ENCODE measurements at places on chromosomes 6 and 20.

DNA sequence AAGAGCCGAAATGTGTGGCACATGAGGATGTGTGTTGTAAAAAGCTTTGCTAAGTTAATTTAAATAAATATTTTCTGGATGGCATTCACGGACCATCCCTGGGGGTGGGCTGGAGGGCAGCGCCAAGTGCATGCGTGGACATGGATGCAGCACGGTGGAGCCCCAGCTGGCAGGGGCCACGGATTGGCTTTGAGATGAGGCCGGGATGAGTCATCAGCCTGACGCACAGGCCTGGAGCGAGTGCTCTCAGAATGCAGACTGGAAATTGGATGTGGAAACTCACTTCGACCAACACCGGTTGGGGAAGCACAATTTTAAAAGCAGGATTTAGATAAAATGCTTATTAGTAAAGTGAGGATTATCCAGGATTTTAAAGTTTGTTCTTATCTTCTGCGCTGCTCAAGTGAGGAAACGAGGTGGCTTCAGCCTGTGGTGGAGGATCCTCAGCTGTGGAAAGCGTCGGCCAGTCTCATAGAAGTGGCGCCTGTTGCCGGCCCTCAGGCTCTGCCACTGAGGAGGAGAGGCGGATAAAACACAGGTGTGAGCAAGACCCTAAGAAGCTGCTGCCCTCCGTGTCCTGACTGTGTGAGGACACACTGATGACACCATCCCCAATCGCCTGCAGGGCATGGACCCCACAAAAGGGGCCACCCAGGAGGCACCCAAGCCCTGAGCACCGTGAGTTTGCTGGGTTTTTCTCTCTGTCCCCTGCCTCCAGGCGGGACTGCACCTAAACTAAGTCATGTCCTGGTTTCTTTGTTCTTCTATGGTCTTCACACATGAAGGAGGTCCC, 279.7 kb downstream of the CDH4 start:
- no peak for DNase-seq

- no peak for DNase-seq
Observed at GRCh38 chr6:56833127-56833791, 121.6 kb upstream of the BEND6 start.

DNA sequence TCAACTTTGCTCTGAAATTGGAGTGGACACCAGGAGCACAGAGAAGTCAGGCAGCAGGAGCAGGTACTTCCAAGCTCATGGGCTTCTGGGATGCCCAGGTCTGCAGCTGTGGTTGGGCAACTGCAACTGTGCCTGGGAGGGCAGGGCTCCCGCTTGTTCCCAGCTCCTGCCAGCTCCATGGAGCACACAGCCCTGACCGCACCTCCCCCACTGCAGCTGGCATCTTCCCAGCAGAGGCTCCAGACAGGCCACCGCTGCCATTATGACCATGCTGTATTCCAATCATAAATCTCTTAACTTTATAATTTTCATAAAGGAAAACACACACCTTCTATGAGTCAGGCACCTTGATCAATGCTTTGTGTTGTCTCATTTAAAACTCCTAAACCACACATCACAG, 36.9 kb downstream of the STK38 start:
- DNase-seq = no peak

GRCh38 chr6:160005861-160006540, 37.1 kb downstream of the IGF2R start:
- no peak for DNase-seq

GRCh38 chr6:12343440-12344162, 53.4 kb downstream of the EDN1 start:
- DNase-seq = peak; percentile 62

DNA sequence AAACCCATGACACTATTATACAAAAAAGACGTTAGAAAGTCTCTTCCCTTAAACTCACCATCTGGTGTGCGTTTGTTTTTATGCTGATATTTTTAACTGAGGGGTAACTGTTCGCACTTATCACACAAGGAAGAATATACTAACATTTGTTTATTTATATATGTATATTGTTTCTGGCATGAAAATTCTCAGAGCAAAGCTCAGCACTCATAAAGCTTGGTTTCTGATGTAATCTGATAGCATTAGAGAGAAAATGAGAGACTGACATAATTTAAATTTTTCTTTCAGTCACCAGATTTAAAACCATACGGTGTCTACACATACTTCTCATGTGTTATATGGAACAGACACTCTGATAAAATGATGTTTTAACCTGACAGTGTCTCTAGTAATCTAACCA, 6.9 kb downstream of the BLOC1S5 start:
- DNase-seq = no peak

GRCh38 chr6:157029980-157030690, 253.0 kb downstream of the ARID1B start:
- DNase-seq = no peak

- DNase-seq = no peak
Observed at GRCh38 chr6:21712213-21712612, 118.7 kb downstream of the SOX4 start.

GRCh38 chr20:47642118-47642517, 140.4 kb downstream of the NCOA3 start:
- DNase-seq = no peak

DNA sequence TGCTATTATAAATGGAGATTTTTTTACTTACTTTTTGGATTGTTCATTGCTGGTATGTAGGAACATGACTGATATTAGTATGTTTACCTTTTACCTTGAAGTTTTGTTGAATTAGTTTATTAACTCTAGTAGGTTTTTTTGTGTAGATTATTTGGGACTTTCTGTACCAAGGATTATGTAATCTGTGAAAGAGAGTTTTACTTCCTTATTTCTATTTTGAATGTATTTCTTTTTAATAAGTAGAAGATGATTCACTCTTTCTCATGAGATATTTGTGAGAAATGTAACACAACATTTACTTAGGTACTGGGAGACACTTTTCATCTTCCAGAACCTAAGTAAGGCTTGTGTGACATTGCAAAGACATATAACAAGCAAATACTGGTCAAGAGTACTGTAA, 473.9 kb upstream of the HS3ST5 start:
- no peak for DNase-seq

DNA sequence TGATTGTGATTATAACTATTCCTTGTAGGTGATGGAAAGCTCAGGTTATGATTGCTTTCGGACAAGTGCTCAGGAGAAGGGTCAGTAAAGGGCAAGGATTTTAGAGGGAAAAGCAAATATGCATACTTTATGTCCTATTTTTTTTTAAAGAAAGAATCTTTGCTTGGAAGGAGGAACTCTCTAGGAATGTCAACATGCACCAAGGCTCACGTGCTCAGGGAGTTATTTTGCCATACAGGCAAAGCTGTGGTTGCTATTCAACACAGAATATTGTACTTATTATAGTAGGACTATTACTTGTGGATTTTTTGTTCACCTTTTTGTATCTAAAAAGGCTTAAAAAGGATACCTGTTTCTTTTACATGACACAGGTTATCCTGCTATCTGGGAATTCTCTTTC, 3.0 kb upstream of the TSPYL1 start:
- DNase-seq = no peak

DNA sequence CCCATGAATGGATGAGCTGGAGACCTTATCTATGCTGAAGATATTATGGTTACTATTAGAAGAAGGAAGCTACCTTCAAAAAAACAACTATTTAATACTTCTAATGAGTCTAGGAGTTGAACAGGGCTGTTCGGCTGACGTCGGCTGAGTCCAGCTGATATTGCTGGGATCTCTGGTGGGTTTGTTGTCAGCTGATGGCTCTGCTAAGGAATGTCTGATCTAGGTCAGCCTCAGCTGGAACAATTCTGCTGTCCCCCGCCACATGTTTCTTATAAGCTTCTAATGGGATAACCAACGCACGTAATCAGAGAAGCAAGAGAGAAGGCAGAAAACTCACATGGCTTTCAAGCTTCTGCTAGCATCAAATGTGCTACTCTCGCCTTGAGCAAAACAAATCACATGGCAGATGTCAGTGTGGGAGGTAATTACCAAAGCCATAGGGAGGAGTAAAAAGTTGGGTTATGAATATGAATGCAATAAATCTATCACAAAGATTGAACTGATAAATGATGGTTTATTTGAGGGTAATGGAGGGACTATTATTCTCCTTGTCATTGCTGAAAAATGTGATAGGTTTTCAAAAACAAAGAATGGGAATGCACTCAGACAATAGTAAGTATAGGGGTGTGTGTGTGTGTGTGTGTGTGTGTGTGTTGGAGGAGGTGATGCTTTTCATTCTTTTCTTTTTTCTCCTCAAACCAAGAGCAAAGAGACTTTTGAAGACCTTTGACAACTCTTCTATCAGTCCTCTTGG, 71.5 kb downstream of the BTBD3 start:
- no peak for DNase-seq

GRCh38 chr20:57076152-57076652, 190.2 kb downstream of the BMP7 start:
- DNase-seq = no peak

DNA sequence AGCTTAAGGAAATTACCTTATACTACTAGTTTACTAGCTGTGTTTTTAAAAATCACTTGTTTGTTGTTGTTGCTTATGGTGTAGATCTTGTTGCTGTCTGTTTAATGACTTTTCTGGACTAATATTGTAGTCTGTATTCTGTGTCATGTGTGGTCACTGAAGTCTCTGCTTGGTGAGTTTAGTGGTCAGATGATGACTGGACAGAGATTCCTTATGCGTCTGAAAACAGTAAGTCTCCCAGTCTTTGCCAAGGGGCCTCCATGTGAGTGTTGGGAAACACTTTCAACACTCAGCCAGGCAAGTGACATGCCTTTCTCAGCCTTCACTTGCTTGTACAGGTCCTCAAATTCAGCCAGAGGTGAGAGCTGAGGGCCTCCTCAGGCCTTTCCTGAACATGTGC, 256.9 kb upstream of the RNF24 start:
- no peak for DNase-seq

DNA sequence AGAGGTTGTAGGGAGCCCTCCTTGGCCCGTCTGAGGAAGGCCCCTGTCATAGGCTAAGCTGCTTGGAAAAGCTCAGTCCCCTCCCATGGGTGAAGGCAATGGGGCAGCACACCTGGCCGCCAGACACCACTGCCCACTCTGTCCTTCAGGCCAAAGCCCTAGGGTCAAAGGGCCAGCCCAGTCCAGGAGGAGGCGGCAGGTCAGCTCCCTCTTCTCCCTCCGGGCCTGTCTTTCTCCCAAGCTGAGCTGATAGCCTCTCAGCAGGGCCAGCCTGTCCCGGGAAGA, 5.1 kb upstream of the CLPSL2 start:
- DNase-seq = no peak

Data from NCI-H1417 (cell line).